ENCODE measurements at places on chromosomes 2 and 18.
A peak's percentile ranks its signal among the peaks of the same experiment; 100 is the strongest.

GRCh38 chr2:146807568-146808168 is 1037.2 kb upstream of the ACVR2A start:
- no peak for DNase-seq

GRCh38 chr18:80143881-80144280 is 34.8 kb downstream of the ADNP2 start:
- DNase-seq, result no peak

DNA sequence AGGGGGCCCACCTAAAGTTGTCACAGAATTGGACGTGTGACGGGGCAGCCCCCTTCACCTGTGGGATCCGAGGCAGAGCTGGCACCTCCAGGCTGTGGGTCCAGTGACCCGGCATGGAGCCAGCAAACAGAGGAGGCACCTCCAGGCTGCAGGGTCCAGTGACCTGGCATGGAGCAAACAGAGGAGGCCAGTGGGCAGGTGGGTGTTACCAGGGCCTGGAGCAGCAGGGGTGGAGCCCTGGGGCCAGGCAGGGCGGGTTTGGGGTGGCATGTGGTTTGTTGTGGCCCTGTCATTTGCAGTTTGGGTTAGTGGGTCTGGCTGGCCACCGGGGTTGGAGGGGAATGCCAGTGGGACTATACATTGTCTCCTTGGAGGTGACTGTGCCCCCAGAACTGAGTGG is 68.2 kb downstream of the HPCAL1 start:
- DNase-seq, result no peak

- no peak for DNase-seq
These were observed 163.5 kb upstream of the NT5C1B start for GRCh38 chr2:18752667-18753422.

- DNase-seq, result no peak
These were observed 478.5 kb upstream of the DDX18 start for GRCh38 chr2:117335967-117336366.

GRCh38 chr2:54262015-54262765 is 6.2 kb upstream of the TSPYL6 start:
- no peak for DNase-seq

- DNase-seq, result no peak
These were observed 408.0 kb upstream of the RGPD4 start for GRCh38 chr2:107418708-107419107.

DNA sequence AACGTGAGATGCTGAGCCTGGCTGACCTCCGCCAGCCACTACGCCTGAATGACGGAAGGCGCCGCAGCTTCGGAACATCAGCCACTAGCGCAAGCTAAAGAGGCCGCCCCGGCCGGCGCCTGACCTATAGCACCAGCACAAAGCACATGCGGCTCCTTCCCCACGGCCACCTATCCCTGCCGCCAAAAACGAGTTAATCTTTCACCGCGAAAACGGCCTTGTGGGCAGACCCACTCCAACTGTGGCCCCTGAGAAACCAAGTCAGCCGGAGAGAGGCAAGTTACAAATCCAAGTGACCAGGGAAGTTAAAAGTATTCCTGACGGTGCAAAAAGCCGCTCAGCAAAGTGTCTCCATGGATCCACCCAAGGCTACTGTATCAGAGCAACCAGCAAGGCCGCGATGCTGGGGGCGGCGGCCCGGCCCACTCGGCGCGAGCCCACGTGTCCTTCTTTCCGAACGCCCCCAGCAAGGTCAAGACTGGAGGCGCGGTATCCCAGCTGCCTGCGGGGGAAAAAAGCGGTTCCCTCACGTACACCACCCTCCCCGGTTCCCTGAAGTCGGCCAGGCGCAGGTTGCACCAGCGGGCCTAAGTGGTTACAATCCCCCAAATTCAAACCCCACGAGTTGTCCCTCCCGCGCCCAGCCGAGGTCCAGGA is 575 bp downstream of the HSPD1 start:
- DNase-seq, result no peak

DNA sequence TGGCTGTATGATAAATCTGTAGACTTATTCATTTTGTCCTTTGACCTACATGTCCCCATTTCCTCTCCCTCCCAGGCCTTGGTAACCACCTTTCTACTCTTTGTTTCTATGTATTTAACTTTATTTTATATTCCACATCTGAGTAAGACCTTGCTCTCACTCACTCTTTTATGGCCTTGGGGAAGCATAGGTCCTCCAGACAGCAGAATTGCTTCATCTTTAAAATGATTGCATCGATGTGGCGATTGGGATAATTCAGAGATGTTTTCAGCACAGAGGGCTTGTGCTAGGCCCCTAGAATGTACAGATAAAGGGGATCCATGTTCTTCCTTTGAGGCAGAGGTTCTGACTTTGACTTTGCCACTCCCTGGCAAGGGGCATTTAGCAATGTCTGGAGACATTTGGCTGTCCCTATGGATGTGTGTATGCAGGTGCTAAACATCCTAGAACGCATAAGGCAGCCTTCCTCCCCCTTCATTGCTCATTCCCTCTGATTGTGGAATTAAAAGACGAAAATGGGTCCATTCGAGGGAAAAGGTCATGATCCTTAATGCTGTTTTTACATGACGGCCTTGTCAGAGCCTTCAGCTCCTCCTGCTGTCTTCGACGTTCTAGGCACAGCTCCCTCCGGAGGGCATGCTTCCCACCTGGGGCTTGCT is 1.2 kb upstream of the GPR39 start:
- peak; percentile 40 for DNase-seq

DNA sequence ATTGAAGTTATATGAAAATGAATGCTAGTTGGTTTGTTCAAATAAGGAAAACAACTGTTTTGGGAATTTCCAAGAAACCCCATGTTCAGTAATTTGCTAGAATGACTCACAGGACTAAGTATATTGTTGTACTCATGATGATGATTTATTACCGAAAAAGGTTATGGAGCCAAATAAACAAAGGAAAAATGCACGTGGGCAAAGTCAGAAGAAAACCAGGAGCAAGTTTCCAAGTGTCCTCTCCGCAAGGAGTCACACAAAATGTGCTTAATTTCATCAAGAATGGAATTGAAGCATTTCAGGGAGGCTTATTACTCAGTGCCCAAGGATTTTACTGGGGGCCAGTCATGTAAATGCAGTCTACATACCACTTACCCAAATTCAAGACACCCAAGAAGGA is 1652.4 kb upstream of the TMEFF2 start:
- DNase-seq, result peak; percentile 17

- no peak for DNase-seq
These were observed 22.6 kb downstream of the ST6GAL2 start for GRCh38 chr2:106863387-106863786.

DNA sequence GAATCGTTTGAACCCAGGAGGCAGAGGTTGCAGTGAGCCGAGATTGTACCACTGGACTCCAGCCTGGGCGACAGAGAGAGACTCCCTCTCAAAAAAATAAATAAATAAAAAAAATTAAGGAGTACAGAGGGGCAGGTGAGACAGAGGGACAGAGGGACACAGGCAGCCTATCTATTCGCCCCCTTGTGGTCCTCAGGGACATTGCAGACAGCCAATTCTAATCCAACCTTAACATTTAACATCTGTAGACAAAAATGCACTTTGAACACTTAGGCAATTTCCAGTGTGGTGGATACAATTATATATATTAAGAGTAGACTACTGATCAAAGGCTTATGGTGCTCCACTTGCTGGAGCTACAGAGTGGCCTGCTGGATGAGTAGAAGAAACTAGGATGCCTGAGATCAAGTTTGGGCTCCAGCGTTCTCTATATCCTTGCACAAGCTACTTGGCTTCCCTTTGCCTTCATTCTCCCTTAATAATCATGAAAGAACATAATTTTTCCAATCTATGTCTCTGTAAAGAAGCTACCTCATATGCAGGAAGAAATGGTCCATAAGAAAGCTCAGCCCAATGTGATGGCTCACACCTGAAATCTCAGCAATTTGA is 8.2 kb upstream of the SMARCAL1 start:
- no peak for DNase-seq

DNA sequence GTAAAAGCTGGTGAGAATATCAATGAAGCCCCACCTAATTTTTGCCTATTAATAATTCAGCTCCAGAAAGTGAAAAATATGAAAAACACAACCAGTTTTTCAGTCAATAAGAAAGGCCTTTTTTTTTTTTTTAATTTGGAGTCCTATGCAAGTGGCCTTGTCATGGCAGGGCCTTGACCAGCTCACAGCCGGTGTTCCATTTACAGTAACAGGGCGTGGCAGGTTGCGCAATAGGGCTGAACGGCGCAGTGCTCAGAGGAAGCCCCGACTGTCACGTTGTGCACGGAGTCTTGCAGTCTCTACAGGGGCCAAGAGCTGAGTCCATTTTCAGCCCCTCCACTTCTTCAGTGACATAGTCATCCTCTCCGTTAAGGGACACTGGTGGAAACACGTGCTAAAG is 184.1 kb upstream of the FN1 start:
- DNase-seq, result no peak

- DNase-seq, result no peak
These were observed 146.3 kb upstream of the LMAN1 start for GRCh38 chr18:59505356-59505755.

DNA sequence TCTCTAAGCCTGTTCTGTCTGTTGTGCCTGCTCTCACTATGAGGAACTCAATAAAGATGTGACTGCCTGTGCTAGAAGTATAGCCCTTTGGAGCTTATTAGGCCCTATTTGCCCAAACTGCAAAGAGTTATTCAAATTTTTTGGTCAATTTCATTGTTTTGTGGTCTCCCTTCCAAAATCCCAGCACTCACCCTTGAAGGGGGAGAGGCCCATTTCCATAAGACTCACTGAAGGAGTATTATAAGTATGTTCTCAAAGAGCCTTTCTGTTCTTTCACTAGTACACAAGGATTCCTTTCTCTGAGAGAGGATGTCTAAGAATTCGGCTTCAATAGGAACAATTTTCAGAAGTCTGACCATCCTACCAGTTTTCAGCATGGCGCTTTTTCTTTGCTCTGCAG is 641.9 kb upstream of the REG3G start:
- DNase-seq, result no peak

- DNase-seq, result no peak
These were observed 89.2 kb downstream of the LIPG start for GRCh38 chr18:49651033-49651432.

GRCh38 chr18:36477776-36478175 is 180.3 kb downstream of the FHOD3 start:
- no peak for DNase-seq

DNA sequence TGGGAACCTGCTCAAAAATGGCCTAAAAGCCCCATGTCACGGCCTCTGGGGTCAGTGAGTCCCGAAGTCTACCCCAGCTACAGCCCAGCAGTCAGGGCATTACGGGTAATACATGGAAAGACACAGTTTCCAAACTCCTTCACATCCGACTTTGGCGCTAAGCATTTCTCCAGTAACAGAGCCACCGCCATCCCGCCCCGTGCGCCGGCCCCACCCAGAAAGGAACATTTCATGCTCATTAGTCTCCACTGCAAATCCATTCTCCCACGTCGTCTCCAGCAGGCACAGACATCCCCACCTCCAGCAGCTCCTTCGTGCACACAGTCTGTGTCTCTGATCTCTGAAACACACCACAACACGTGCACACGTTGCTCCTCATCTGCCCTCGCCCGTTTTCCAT is 509.2 kb upstream of the ID2 start:
- DNase-seq, result no peak

DNA sequence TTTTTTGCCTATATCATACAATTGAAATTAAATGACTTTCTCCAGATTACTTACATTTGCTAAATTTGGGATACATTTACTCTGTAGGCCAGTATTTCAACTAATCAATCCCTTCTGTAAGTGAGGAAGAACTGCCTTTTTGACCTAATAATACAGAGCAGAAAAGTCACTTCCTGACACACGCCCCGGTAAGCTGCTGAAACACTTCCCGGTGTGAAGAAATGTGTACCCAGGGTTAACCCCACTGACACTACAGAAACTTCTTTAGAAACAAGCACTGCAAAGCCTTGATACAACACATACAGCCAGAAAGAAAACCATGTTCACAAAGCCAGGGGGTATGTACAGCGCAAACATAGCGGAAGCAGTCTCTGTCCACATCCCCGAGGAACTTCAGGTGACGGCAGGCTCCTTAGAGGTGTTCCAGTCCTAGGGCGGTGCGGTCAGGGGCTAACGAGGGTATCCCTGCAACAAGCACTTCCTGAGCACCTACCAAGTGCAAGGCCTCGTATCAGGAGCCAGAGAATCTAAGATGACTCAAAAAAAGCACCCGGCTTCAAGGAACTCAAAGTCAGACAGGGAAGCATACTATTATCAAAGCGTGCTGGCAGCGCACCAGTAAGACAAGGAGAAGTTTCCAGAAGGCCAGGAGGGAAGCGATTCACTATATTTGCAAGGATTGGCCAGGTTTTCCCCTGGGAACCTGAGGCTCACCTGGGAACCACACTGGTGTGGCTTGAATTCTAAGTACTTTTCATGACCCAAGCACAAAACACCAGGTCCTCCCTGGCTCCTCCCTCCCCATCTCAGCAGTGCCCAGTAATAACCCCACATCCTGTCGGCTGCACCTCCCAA is 46.6 kb downstream of the ZNF516 start:
- no peak for DNase-seq

GRCh38 chr18:56315363-56315762 is 323.0 kb downstream of the TXNL1 start:
- DNase-seq, result no peak

DNA sequence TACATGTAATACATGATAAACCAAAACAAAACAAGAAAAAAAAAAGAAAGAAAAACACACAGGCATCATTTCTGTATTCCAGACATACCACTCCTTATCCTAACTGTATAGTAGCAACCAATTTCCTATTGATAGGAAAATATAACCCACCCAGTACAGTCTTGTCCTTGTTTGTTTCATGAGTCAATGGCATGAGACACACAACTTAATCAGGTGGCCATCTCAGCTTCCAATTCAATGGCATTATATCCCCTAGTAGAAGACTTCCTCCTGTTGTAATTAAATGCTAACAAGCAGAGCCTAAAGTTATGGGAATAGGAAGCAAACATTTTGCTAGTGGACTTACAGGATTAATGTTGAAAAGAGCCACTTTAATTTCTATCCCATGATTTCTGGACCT is 121.0 kb upstream of the NOL4 start:
- DNase-seq, result no peak

DNA sequence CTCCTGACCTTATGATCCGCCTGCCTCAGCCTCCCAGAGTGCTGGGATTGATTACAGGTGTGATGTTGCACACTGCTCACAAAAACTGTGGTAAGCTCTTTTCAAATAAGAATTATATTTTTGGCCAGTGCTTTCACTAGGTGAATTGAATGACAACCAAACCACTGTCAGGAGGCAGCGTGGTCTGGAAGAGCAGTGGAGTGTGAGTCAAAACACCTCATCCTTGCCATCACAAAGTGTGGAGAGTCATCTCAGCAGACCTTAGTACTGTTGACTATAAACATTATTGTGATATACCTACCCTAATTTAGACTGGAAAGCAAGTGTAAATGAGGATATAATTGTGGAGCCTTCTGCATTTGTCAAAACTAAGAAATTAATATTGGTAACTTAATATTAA is 61.3 kb downstream of the UBE2E3 start:
- DNase-seq, result no peak

DNA sequence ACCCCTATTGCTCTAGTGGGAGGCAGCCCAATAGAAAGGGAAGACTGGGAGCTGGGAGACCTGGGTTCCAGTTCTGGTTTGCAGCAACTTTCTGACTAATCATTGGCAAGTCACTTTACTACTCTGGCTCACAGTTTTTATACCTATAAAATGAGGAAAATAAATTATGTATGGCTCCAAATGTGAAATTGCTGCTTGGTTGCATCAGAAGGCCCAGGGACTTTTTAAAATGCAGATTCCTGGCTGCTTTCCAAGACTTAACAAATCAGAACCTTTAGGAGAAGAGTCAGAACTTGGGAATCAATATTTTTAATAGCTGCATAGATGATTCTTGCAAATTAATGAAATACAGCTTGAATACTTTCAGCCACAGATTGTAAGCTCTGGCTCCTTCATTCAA is 943.9 kb downstream of the EPHA4 start:
- DNase-seq, result no peak
